Osteocyte (in vitro differentiated cells): ENCODE measurements at places on chromosomes 13 and 19.

DNA sequence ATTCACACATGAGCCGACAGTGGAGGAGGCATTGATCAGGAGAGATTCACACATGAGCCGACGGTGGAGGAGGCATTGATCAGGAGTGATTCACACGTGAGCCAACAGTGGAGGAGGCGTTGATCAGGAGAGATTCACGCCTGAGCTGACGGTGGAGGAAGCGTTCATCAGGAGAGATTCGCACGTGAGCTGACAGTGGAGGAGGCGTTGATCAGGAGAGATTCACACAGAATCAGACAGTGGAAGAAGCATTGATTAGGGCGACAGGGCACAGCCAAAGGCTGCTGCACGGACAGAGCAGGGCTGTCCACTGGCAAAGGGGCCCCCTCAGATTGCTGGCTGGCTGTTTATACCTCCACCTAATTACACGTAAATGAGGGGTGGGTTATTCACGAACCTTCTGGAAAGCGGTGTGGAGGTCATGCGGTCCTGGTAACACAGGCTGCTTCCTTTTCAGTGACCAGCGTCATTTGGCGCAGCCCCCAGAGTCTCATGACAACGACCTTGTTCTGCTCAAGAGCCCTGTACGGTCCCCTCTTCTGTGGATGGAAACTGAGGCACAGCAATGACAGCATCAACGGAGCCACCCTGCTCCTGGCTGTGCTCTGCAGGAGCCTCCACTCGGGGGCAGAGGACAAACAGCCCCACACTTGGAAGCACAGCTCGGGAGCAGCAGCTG is 50.6 kb upstream of the GAS6 start:
- peak; percentile 67 for DNase-seq

GRCh38 chr13:41708713-41709112 is 251.4 kb downstream of the RGCC start:
- DNase-seq = no peak

- DNase-seq = no peak
Observed at GRCh38 chr13:24212674-24213073, 52.2 kb downstream of the SPATA13 start.

GRCh38 chr19:3198901-3199700 is 13.4 kb downstream of the NCLN start:
- no peak for DNase-seq

DNA sequence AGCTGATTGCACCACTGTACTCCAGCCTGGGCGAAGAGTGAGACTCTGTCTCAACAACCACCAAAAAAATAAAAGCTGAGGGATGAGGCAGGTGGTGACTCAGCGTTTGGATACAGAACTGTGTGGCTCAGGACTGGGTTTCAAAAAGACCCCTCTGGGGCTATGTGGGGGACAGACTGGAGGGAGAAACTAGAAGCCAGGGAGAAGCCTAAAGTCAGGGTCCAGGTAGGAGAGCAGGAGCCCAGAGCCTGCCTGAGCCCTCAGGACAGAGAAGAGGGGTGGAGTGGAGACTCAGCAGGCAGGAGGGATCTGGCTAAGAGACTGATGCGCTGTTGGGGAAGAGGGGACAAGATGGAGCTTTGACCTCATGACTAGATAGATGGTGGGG is 1.8 kb upstream of the CD37 start:
- DNase-seq = no peak

- DNase-seq = no peak
Observed at GRCh38 chr19:1747285-1748114, 5.8 kb upstream of the ONECUT3 start.

- DNase-seq = no peak
Observed at GRCh38 chr13:112455476-112456059, 79.4 kb downstream of the SPACA7 start.

DNA sequence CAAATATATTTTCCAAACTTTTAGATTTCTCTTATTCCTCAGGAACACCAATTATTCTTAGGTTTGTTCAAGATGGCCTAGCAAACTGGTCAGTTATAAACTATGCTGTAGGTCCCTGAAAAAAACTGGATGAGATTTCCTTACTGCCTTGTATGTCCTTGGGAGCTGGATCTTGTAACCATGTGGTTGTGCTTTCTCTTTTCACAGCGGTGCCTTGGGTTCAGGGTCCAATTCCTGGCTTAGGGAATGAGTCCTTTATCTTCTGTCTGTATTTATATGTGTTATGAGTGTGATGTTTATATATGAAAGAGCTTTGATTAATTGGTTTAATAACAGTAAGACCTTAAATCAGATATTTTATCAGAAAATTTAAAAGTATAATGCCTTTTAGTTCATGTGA is 23.5 kb upstream of the GRTP1 start:
- DNase-seq = no peak

DNA sequence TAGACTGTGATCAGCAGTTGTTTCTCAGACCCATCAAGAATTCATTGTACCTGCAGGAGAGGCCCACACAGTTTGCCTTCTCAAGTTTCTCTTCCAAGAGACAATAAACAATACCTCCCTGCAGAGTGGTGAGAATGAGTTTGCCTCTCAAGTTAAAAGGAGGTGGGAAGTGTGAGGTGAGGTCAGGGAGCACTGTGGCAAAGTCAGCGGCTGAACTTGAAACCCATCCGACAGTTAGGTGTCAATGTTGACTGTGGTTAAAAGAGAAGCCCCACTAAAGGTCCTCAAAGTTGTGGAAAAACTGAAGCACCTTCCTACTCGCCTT is 72.9 kb upstream of the TSC22D1 start:
- no peak for DNase-seq

DNA sequence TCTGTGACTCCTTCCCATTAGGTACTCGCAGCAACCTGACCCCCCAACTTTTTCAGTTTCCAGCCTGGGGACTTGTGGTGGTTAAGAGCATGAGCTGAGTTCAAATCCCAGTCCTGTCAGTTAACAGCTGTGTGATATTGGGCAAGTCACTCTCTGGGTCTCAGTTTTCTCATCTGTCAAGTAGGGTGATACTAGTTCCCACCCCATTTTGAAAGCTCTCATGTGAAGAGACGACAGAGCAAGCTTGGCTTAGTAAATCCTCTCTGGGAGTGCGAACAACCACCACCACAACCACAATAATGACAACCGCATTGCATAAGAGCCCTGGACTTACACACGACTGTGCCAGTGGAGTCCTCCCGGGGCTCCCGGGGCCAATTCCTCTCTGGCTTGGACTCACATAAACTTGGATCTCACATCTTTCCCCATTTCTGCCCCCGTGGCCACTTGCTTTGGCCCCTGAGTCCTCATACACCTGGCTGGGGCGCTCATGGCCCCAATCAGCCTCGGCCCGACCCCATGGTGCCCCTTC is 454 bp downstream of the BLVRB start:
- DNase-seq = no peak

- no peak for DNase-seq
Observed at GRCh38 chr13:39787086-39787487, 131.6 kb downstream of the COG6 start.

DNA sequence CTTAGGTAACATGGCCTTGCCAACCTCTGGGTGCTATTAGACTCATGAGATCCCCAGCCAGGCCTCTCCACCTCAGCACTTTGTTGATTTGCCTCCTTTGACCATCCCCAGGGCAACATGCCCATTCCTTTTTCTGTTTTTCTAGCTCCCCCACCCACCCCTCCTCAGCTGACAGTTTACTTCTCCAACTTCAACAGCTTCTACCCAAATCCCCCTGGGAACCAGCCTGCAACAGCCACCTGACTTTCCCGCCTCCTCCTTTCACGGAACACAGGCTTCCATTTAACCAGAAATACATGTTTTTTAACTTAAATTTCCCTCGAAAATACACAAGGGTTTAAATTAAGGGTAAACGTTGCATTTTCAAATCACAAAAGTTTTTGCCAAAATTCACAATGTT is 117.3 kb downstream of the DLEU7 start:
- no peak for DNase-seq

DNA sequence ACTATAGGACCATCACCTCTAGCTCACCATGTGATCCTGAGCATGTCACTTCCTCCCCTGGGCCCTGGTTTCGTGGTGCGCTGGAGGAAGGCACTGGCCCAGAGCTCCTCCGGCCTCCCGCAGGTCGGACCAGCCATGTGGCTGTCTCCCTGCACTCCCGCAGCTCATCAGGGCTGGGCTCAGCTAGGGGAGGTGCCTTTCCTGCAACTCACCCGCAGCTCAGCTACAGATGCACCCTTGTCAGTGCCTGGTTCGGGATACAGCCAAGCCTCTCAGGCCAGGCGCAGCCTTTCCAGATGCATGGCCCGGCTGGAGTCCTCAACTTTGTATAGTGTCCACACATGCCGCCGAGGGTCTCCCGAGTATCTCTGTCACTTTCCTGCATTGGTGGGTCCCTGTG is 138.2 kb upstream of the VSTM2B start:
- no peak for DNase-seq

DNA sequence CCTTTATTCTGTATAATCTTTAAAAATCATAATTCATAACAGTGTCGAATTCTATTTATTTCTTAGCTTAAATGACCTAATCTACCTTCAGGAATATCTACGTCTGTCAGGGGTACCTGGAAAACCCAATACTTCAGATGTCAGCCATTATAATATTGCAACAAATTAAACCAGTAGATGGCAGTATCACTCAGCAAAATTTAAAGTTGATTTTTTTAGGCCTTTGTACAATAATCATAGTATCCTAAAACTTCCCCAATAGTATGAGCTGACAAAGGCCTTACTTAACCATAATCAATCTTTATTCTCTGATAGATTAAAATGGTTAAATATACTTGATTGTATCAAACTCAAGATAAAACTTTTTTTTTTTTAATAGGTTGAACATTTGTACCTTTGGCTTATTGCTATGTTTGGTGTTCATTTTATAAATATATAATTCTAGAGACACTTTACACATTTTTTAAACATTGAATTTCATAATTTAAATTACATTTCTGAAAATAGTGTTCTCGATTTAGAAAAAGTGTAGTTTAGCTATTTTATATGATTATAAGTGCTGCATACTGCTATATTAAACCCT is 830.2 kb upstream of the SPRY2 start:
- DNase-seq = no peak

GRCh38 chr19:19711934-19712828 is 20.7 kb downstream of the ZNF14 start:
- DNase-seq = no peak

GRCh38 chr19:49887665-49888509 is 8.8 kb downstream of the IL4I1 start:
- DNase-seq = no peak

GRCh38 chr13:72534951-72535640 is 192.3 kb downstream of the MZT1 start:
- DNase-seq = no peak

DNA sequence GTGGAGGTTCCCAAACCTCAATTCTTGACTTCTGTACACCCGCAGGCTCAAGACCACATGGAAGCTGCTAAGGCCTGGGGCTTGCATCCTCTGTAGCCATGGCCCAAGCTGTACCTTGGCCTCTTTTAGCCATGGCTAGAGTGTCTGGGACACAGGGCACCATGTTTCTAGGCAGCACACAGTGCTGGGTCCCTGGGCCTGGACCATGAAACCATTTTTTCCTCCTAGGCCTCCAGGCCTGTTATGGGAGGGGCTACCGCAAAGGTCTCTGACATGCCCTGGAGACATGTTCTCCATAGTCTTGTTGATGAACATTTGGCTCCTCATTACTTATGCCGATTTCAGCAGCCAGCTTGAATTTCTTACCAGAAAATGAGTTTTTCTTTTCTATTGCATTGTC is 701.4 kb downstream of the FGF9 start:
- no peak for DNase-seq

GRCh38 chr13:77429320-77430142 is 102.6 kb upstream of the MYCBP2 start:
- DNase-seq = no peak

- no peak for DNase-seq
Observed at GRCh38 chr13:33092073-33092987, 76.1 kb downstream of the KL start.

GRCh38 chr19:58350001-58350861 is 3.1 kb downstream of the A1BG start:
- DNase-seq = no peak

GRCh38 chr13:82010780-82011179 is 1669.9 kb upstream of the SPRY2 start:
- no peak for DNase-seq

DNA sequence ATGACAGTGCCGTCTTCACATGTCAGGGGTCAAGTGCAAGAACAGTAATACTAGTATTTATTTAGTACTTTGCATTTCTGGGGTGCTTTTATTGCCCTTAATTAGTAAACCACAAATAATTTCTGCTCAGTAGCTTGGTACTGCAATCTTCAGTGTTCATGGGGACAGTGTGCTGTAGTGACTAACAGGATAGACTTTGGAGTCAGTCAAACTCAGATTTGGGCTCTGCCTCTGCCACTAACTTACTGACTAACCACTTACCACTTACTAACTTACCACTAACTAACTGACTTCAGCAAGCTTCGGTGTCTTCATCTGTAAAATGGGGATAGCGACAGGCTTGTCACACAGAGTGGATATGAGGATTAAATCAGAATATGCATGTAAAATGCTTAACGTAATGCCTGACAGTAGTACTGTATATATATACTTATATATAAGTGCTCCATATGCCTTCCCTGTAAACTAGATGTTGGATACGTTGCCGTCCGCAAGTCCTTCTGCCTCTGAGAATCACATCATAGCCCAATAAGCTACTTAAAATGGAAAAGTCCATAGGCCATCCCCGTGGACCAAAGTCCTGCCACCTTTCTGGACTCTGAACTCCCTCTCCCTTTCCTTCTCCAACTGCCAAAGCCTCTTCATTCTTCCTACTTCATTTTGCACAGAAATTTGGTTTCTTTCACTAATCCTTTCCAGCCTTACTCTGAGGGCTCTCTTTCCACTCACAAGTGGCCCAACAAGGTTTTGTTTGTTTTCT is 158.1 kb downstream of the ZIC5 start:
- no peak for DNase-seq

DNA sequence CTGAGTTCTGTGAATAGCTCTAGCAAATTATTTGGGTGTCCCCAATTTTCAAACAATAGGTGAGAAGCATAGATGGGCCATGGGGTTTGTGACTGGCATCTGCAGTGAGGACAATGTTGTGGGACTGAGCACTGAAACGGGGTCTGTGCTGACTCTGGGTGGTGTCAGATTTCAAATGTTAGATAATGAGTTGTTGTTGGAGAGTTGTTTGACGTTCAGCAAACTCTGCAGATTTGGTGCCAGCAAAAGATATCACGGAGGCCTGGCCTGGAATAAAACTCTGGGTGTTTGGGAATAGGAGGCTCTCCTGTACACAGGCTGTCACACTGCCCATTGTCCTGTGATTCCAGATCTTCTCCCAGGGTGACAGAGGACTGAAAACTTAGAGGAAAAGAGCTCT is 2.9 kb downstream of the ZNF90 start:
- no peak for DNase-seq

GRCh38 chr19:38635483-38636399 is 11.7 kb upstream of the ACTN4 start:
- no peak for DNase-seq
